ENCODE measurements at places on chromosomes 7 and 10.

GRCh38 chr7:137443616-137444015 lies 100.1 kb upstream of the PTN start:
- no peak for DNase-seq

- DNase-seq: no peak
Observed at GRCh38 chr7:155805826-155806095, 6.5 kb downstream of the SHH start.

DNA sequence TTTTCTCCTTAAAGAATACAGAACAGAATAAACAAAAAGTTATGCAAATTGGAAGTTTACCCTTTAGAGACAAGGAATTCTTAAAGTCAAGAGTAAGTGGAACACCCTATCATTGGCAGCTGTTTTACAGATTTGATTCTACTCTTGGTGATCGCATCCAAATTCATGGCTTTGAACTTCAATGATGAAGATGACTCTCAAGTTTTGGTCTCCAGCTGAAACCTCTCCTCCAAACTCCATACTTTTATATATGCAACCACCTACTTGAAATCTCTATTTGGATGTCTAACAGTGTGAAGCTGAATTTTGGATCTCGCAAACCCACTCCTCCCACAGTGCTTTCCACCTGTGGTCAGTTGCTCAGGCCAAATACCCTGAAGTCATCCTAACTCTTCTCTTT lies 80.4 kb downstream of the EPC1 start:
- DNase-seq: no peak

GRCh38 chr10:11218395-11218794 lies 200.7 kb downstream of the CELF2 start:
- DNase-seq: peak; percentile 75

DNA sequence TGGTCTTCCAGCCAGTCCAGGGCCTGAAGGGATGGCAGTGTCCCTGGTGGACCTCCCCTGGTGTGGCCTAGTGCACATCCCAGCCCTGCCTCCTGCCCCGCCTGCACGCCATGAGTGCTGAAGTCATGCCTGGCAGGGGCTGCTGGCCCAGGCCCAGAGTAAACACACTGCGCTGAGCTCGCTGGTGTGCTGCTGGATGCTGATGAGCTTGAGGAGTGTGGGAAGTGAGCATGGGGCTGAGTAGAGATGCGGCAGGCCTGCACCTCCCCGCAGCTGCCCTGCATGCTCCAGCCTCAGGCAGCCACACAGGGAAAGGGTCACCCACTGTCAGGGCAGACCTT lies 43.2 kb downstream of the HTRA1 start:
- no peak for DNase-seq

GRCh38 chr10:69819716-69820506 lies 18.2 kb downstream of the COL13A1 start:
- no peak for DNase-seq

GRCh38 chr10:105159268-105159667 lies 518.2 kb downstream of the SORCS3 start:
- DNase-seq: no peak

GRCh38 chr7:16211402-16211925 lies 209.9 kb downstream of the CRPPA start:
- no peak for DNase-seq

GRCh38 chr7:148334959-148335577 lies 255.5 kb upstream of the C7orf33 start:
- DNase-seq: no peak

DNA sequence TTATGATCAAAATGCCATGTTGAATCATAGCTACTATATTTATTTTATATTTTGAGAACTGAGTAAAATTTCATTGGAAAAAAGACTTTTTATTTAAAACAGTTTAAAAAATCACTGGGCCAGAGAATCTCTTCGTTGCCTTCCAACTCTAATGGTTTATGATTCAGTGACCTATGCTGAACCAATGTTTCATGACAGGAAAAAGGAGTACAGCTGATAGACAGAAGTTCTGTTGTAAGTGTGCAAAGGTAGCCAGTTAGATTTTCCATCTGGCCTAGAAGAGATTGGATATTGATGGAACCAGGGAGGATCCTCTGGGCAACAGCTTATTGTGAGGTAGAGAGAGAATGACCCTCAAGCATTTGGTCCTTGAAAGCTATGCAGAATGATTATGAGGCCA lies 745.8 kb downstream of the SUGCT start:
- DNase-seq: no peak

- no peak for DNase-seq
Observed at GRCh38 chr10:81215498-81215897, 659.5 kb upstream of the NRG3 start.

Data from CD4-positive, alpha-beta T cell treated with Interleukin-2 at 100 ng/mL for 4 hours (primary cell).